Stimulated activated effector memory CD8-positive, alpha-beta T cell treated with anti-CD3 and anti-CD28 coated beads, Interleukin-12 subunit alpha, Interleukin-12 subunit beta, amount 100 ng/mL, for 72 hours (primary cell): ENCODE measurements at places on chromosomes 1 and 21.

DNA sequence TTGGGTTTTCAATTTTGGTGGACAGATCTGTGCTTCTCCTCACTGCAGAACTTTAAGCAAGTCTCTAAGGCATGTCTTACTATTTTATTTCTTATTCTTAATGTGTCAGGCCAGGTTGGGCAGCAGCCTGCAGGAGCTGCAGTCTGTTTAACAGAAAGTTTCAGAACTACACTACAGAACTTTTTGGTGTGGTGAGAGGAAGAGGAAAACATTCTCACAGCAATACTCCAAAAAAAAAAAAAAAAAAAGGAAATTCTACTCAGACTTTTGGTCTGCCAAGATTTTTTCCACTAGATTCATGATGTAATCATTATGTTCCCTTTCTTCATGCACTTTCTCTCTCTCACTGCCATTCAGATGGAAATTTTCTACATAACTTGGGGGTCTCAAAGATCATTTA is 255.2 kb downstream of the COL11A1 start:
- no peak for DNase-seq

GRCh38 chr21:32001390-32001789 is 128.6 kb downstream of the HUNK start:
- no peak for DNase-seq

- DNase-seq: no peak
Observed at GRCh38 chr21:46168238-46168637, 12.9 kb upstream of the FTCD start.

GRCh38 chr1:75423616-75424015 is 187.3 kb downstream of the SLC44A5 start:
- no peak for DNase-seq

GRCh38 chr21:35275776-35276175 is 226.7 kb upstream of the RUNX1 start:
- no peak for DNase-seq

GRCh38 chr1:98963064-98963758 is 41.5 kb downstream of the PLPPR5 start:
- no peak for DNase-seq

DNA sequence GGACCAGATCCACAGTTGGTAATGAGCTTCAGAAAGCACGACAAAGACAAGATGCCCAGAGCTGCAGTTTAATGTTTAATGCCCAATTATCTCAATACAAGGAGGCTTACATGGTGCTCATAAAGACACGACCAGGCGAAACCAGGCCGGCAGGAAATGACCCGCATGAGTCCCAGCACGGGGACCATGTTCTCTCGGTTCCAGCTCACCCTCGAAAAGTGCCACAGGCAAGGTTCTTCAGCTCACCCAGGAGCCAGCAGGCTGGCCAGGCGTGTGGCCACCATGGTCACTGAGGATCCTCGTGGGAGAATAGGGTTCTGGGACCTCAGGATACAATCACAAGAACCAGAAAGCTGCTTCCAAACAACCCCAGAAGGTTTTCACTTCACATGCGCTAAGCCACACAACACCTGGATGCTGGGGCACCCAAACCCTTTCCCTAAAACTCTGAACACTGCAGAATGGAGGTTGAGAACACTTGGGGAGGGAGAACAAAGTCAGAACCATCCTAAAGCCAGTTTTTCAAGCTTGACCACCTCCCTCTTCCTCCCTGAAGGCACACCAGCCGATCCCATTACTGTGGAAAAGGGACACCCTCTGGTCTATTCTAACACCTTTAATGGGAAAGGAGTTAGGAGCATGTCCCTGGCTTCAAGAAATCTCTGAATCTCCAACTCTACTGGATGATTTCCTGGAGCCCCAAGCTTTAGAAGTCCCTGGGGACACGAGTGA is 22.6 kb upstream of the ASAP3 start:
- DNase-seq: no peak

DNA sequence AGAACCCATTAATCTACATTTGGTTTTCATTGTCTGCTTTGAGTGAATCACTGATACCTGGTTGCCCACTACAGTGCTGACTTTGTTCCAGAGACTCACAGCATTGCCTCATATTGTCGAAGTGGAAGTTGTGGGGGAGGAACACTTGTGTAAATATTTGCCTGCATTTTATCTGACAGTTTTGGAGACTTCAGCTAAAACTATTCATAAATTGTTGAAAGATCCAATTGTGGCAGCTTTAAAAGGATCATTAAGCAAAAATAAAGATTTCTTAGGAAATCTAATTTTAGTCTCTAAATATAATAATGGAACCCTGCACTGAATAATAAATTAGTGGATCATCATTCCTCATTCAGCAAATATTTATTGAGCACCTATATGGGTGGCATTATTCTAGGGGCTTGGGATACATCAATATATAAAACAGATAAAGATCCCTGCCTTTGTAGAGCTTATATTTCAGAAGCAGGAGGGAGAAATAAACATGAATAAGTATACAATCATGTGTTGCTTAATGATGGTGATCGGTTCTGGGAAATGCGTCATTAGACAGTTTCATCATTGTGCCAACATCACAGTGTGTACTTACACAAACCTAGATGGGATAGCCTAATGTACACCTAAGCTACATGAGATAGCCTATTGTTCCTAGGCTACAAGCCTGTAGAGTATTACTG is 73.5 kb downstream of the OSBPL9 start:
- DNase-seq: no peak

DNA sequence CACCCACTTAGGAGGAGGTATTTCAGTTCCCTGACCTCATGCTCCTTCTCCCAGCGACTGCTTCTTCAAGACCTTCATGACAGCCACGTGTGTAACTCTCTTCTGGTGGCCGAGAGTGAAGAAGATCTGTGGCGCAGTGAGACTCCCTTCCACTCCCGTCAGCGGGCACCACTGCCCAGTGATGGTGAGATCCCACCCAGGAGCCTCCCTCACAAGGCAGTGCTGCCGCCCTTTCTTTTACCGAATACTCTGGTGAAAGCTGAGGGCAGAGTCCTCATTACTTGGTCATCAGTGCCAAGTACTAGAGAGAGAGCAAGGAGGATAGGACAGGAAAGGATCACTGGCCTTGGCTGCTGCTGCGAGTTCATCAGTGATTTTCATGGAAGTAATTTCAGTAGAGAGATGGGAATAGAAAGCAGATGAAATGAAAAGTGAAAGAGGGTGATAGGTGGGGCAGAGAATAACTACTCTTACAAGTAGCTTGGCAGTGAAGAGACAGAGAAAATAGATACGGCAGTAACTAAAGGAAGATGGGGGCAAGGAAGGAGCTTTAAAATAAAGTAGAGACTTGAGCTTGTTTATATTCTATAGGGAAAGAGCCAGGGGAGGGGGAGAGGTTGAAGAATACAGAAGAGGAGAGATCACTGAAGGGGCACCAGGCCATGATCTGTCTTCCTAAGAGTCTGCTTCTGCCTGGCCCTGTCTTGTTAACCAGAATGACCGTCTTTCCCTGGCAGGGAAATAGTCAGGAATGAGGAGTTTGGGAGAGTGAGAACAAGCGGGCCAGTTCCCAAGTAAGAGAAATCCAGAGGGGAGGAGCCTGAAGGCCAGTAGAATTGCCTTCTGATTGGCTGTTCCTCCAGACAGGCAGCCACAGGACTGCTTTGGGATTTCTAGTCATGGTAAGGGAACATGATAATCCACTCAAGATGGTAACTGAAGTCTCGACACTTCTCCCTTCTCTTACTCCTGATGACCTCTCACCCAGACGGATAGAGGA is 18.3 kb downstream of the HYI start:
- no peak for DNase-seq

DNA sequence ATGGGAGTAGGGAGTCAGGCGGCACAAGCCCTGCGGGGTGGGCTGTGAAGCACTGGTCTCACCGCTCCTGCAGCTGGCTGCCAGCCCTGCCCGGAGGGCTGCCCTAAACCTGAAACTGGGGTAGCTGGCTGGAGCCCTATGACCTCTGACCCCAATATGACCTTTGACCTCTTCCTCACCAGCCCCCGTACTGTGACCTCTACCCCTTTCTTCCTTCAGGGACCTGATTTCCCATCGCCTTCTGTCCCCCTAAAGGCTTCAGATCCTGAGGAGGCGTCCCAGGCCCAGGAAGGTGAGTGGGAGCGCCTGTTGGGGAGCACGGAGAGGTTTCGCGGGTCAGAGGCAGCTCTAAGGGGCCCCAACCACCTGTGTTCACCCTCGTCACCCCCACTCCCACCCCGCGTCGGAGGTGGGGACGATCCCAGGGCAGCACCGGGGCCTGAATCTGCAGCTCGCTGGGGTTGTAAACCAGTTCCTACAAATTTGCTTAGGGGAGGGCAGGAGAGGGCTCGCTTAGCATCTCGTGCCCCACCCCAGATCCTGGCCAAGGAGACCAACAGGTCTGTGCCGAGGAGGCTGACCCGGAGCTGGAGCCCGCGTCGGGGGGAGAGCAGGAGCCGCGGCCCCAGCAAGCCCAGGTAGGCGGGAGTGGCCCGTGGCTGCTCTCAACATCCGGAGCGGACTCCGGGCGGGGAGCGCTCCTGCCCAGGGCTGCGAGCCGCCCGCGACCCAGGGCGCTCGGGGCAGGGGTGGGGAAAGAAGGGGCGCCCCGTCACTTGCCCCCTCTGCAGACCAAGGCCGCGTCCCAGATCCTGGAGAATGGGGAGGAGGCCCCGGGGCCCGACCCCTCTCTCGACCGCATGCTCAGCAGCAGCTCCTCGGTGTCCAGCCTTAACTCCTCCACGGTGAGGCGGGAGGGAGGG is 7.3 kb downstream of the SYTL1 start:
- DNase-seq: no peak

DNA sequence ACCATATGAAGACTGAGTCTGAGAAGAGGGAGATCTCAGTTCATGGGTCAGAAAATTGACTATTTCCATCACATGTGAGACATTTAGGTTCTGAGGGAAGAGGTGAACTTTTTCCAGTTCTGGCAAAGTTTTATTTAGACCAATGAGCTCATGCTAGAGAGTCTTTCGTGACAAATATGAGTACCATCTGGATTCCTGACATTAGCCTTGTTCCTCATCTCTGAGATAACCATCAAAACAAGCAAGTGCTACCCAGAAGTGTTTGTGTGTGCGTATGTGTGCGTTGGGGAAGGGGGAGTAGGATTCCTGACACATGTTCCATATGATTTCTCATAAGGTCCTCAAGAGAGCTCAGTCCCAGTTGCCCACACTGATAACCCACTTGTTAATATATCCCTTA is 120.6 kb downstream of the FASLG start:
- no peak for DNase-seq

DNA sequence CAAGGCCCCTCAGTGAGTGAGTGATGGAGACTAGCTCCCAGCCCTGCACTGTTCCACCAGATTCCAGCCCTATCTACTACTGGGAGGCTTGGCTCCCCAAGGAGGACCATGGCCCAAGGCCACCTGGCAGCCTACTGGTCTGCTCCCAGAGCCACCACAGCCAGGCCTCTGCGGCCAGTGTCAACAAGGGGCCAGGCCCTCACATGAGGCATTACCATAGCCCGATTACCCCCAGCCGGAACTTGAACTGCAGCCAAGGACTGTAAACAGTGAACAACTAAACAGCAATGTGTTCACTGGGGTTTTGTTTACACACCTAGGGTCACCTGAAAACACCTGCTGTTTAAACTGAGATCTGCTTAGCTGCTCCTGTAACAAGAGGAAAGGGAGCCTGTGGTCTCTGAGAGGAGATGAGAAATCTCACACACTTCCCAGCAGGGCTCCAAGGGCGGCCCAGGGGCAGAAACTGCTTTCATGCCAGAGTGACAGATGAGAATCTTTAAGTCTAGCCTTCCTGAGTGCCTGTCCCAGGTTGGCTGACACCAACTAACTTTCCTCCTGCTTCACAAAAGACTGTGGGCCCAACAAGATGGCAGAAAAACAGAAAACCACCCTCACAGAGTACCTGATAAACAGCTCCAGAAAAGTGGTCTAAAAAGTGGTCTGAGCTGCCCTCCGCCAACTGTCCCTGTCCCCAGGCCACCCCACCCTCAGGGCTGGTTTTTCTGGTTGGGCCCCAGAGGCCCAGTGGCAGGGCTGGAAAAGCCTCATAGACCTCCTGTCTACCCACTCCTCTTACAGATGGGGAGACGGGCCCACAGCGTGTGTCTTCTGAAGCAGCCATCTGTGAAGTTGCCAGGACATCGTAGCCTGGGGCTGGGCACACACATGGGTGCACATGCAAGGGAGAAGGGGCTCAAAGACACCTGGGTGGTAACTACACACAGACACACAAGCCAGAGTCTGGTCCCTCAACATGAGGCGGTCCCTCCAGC is 28.8 kb downstream of the MEF2D start:
- no peak for DNase-seq

GRCh38 chr1:84582802-84583587 is 8.8 kb upstream of the CTBS start:
- DNase-seq: no peak

GRCh38 chr21:40902993-40903392 is 56.0 kb upstream of the DSCAM start:
- DNase-seq: no peak

- no peak for DNase-seq
Observed at GRCh38 chr1:22978299-22978698, 5.6 kb upstream of the LACTBL1 start.

GRCh38 chr1:109805486-109806165 is 41.9 kb upstream of the EPS8L3 start:
- DNase-seq: no peak

DNA sequence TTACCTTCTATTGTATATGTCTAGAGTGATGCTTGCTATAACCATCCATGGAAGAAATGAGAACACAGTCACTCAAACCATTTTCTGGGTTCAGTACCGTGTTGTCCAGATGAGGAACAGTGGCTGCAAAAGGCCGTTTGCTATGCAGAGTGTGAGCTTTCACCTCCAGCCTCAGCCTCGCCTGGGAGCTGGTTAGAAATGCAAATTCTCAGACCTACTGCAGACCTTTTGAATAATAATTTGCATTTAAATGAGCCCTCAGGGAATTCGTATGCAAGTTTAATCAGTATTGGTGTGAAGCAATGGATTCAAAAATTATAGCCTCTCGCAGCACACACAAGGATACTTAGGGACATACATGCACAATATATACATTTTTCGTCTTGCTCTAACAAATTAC is 24.1 kb downstream of the KCNJ15 start:
- no peak for DNase-seq

GRCh38 chr1:205998457-205999241 is 4.5 kb downstream of the RAB7B start:
- no peak for DNase-seq

DNA sequence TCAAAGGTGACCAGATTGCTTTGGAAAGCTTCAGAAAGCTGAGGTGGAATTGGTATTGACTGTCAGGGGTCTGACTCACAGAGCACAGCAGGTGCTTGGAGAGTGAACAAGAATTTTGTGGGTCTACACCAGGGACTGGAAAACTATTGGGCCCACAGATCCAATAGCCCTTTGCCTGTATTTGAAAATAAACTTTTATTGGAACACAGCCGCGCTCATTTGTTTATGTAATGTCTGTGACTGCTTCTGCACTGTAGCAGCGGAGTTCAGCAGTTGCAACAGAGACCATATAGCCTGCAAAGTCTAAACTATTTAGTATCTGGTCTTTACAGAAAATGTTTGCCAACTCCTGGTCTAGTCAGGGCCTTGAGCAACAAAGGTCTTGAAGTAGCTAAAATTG is 315.6 kb downstream of the NFIA start:
- no peak for DNase-seq

GRCh38 chr1:246540738-246541491 is 25.1 kb downstream of the TFB2M start:
- no peak for DNase-seq

GRCh38 chr21:20329636-20330035 is 668.6 kb upstream of the NCAM2 start:
- DNase-seq: no peak

- no peak for DNase-seq
Observed at GRCh38 chr1:211382182-211382713, 55.6 kb downstream of the TRAF5 start.

- DNase-seq: no peak
Observed at GRCh38 chr1:156401681-156402081, 32.7 kb downstream of the RHBG start.

GRCh38 chr1:107993920-107994319 is 28.9 kb upstream of the VAV3 start:
- DNase-seq: no peak
